ENCODE measurements at places on chromosomes 5 and 9.
A peak's percentile ranks its signal among the peaks of the same experiment; 100 is the strongest.

DNA sequence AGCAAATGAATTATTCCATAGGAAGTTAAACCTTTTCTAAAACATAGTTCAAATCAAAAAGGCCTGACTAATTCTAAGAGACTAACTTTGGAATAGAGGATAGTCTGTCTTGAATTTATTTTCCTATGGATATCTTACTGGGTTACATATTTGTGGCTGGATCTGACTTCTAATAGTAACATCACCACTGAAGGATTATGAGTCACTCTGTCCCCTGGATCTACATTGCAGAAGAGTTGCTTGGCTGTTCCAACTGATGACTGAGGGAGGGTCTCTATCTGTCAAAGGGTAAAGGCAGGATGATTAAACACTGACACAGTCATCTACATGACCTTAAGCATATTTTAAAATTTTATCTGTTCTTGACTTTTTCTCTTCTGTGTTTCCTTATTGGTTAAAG, 119.6 kb upstream of the FST start:
- DNase-seq: peak; percentile 86

- no peak for DNase-seq
Observed at GRCh38 chr5:151592855-151593408, 1.8 kb upstream of the FAT2 start.

DNA sequence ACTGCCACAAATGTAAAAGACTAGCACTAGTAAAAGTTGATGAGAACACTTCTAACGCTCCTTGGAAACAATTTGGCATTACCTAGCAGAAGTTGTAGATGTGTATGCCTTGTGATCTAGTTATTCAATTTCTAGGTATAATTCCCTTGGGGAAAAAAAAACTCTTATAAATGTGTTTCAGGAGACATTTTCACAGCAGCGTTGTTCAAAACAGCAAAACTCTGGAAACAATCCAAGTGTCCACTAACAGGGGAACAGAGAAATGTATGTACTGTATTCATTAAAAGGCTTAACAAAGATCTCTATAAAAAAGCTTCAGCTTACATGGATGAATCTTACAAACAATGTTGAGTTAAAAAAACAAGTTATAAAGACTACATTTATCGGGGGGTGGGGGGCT, 30.4 kb downstream of the NR3C1 start:
- DNase-seq: no peak

GRCh38 chr5:141915881-141916336, 7.8 kb upstream of the DELE1 start:
- DNase-seq: no peak

GRCh38 chr9:17905366-17905765, 326.5 kb downstream of the SH3GL2 start:
- DNase-seq: no peak

- DNase-seq: no peak
Observed at GRCh38 chr9:123327697-123328100, 28.3 kb upstream of the CRB2 start.
